ENCODE measurements at places on chromosomes 3 and 15. TPM values are rescaled to one million over a fixed set of nuclear protein-coding genes. Genes with fewer than 3 reads are reported as not detected.

DNA sequence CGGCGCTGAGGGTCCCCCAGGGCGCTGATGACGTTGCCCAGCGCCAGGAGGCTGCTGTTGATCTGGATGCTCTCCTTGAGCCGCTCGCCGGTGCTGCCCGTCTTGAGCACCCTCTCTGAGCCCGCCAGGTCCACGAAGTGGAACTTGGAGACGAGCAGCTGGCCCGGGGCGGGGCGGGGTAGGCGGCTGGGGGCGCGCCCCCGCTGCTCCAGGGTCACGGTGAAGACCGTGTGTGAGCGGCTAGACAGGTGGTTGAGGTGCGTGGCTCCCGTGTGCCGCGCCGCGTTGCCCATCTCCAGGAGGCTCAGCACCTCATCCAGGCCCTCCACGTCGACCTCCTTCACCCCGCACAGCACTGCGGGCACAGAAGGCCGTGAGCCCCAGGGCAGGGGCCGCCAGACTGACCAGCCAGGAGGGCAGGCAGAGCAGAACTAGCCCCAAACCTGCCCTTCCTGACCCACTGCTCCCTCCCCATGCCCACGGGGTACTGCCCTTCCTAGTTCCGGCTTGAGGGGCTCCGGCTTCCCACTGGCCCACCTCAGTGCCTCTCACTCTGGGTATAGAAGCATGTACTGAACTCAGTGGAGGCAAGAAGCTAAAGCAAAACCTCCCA lies 6.1 kb downstream of the KIF7 start:
- DNase-seq, result no peak

- DNase-seq, result peak; percentile 26
Observed at GRCh38 chr15:60001610-60002527, 2.2 kb upstream of the FOXB1 start.

DNA sequence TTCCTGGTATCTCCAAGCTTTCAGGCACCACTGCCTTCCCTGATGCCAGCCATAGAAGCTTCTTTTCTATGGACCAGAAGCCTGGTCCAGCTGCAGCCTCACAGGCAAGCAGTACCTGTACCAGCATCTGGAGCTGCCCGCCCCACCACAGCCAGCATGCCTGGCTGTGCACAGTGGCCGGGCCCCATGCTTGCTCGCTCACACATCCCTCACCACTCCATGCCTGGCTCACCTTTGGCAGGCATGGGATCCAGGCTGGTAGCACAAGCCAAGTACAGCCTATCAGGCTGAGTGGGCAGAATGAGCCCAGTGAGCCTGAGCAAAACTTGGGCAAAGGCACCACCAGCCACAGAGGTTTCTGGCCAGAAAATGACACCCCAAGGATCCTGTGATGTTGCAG lies 93.4 kb downstream of the TPRA1 start:
- DNase-seq, result no peak

Gene PIK3R4
- total RNA-seq, result 19.4 TPM

- no peak for DNase-seq
Observed at GRCh38 chr15:66743703-66744536, 41.9 kb downstream of the SMAD6 start.

- no peak for DNase-seq
Observed at GRCh38 chr3:50559702-50560101, 7.8 kb downstream of the C3orf18 start.

GRCh38 chr3:151770956-151771355 lies 37.2 kb downstream of the AADACL2 start:
- DNase-seq, result no peak

Gene BUB1B
- 16.5 TPM for total RNA-seq

- peak; percentile 33 for DNase-seq
Observed at GRCh38 chr3:16841904-16842271, 42.9 kb upstream of the PLCL2 start.

DNA sequence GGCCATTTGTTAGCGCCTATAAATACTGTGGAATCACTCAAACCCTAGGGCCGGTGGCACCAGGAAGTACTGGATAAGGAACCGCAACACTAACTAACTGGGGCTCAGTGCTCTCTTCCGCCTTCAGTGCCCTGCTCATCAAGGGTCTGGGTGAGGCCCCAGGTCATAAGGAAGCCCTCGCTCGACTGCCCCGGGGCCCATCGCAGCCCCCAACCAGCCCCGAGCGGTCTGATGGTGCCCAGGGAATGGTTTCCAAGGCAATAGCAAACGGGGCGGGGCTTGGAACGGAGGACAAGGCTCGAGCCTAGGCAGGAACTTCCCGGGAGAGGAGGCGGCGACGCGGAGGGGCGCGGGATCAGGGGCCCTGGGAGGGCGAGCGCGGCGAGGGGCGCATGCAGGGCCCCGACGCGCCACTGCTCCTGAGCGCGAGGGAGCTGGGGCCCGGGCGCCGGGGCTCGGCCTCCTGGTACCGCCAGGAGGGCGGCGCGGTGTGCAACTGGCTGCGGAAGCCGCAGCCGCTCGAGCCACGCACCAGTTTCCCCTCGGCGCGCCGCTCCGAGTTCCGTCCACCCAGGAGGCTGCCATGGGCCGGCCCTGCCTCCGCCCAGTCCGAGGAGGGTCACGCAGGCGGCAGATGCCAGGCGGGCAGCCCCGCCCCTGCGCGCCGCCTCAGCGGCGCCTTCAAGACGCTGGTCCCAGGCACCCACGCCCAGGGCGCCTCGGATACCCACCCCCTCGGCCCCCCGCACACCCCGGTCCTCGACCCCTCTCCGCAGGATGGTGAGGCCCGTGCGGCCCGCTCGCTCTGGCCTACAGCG lies at the start of gene TTLL3:
Gene TTLL3, plus strand, starts transcription at position 648 of the 818 bp plus-strand sequence. CDS start 400 bp downstream, outside the sequence.
- peak; percentile 88 for DNase-seq

DNA sequence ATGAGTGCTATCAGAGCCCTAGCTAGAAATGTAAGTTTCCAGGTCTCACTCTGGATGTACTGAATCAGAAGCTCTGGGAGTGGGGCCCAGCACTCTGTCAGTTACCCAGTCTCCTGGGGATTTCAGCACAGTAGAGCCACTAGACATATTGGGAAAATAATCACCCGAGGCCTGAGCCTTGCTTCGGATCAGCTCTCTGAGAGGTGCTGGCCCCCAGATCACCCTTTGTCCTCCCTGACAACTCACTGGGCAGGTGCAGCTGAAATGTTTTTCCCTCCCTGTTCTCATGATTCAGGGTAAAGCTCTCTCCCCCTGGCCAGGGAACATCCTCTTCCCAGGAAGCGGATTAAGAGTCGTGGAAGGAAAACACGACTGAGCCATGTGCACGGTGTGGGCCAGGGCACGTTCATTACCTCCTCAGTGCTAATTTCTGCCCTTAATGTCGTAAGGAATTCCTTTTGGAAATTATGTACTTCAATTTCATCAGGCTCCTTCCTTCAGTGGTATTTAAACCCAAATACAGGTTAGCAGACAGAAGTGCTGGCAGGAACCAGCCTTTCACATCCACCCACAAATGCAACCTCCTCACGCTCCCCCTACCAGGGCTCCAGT lies 296.7 kb upstream of the LYSMD4 start:
- DNase-seq, result no peak

DNA sequence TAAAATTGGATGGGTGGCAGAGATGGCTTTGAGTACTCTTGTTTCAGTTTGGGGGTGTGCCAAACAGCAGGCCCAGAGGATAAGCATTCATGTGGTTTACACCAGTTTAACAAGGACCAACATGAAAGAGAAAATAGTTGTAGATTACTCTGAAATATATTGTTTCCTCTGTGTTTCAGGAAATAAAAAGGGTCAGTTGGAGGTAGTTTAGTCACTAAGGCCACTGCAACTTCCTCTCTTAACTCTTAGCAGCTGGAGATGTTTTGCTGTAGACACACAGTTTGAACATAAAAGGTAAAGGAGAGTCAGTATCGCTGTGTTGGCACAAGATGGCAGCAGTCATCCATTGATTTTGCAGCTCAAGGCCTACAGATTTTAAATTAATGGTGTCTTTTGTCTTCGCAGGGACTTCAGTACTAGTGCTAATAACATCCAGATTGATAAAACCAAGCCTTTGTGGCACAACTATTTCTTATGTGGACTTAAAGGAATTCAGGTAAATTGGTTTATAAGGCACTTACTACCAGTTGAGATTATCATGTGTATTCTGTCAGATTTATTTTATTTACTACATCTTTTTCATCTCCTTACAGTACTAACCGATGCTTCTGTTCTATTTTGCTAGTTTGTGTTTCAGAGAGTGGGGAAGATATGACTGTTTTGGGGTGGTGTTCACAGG lies 65.5 kb downstream of the GALK2 start:
- peak; percentile 62 for DNase-seq

DNA sequence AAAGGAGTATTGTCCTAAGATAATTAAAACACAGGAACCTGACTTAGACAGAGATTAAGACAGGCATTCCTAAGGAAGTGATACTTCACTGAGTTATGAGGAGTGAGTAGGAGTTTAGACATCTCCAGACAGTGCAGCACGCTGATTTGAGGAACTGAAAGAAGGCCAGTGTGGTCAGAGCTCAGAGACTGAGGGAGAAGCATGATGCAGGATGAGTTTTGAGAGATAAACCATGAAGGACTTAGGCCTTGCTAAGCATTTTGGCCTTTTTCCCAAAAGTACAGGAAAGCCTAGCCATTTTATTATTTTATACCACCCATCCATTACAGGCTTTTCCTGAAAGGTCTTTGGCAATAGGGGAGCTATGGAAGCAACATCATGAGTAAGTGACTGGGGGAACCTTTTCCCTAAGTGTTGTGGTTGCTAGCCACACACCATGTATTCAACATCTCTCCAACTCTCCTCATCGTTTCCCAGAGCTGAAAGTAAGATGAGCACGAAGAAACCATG lies 375.6 kb upstream of the TPRG1 start:
- DNase-seq, result no peak

DNA sequence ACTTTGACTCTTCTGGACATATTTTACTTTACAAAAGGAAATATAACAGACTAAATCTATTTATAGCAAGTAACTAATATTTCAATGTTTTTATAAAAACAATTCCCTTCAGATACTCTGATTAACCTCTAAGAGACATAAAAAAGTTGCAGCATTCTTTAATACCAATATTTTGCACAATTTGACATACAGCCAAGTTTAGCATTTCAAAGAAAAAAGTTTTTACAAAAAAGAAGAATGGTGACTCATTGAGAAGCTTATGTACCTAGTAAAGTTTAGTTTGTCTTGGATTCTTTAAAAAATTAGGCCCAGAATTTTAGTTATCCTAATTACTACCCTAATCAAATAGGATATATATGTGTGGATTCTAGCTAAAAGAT lies 17.6 kb downstream of the DAZL start:
- DNase-seq, result no peak

GRCh38 chr3:30324587-30324986 lies 281.8 kb upstream of the TGFBR2 start:
- no peak for DNase-seq

DNA sequence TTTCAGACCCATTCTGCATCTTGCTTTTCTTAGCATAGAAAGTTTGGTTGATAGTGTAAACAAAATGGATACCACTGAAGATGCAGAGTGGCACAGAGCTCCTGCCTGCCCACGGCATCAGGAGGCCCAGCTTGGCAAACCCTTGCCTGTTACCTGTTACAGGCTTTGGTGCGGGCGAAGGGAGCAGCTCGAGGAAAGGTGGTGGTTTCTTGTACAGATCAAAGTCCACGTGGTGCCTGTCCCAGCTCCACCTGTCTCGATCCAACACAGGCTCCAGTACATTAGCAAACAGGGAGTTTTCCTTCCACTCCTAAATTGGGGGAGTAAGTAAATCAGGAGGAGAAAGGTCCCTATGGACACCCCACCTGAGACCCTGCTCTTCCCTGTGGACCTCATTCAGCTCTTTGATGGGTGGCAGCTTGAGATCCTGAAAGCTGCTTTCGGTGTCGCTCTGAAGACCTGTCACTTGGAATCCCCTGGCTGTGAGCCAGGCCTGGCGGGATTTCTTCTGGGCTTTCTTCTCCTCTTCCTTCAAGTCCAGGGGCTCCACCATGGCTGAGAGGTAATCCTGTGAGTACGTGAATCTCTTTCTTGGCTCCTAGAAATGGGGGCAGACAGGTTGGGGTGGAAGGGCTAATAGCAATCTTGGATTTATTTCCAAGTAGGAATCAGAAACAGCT lies 35.7 kb downstream of the ACAD9 start:
- DNase-seq, result no peak

Gene BCL6
- total RNA-seq, result 2.5 TPM

All from glutamatergic neuron (in vitro differentiated cells).